Activated T-cell treated with anti-CD3 and anti-CD28 coated beads for 4 hours (primary cell): ENCODE measurements at places on chromosomes 16 and 17.

- DNase-seq, result no peak
Observed at GRCh38 chr16:89166696-89167424, 4.7 kb upstream of the CDH15 start.

GRCh38 chr17:1829216-1829591 is 498 bp downstream of the SMYD4 start:
- DNase-seq, result no peak

DNA sequence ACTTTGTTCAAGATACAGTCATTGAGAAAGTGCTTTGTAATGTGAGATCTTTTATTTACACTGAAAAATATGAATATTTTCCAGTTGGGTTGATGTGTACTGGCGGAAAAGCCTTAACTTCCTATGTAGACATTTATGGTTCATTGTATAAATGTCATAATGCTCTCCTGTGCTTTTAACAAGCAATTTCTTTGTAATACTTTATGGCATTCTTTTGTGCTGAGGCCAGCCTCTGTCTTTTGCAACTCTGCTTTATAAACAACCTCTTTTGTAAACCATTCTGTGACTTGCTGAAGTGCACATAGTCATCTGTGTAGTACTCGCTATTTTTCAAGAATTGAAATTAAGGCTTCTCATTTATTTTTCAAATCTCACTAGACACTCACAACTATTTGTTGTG is 291.2 kb downstream of the CDH11 start:
- no peak for DNase-seq

GRCh38 chr17:35368081-35368830 is 5.2 kb downstream of the SLFN11 start:
- DNase-seq, result no peak
